ENCODE measurements at places on chromosomes 2 and 18.

GRCh38 chr2:222912117-222912516 lies 51.3 kb downstream of the ACSL3 start:
- DNase-seq: no peak

- no peak for DNase-seq
These were observed 36.1 kb downstream of the ADCY3 start for GRCh38 chr2:24883946-24884345.

DNA sequence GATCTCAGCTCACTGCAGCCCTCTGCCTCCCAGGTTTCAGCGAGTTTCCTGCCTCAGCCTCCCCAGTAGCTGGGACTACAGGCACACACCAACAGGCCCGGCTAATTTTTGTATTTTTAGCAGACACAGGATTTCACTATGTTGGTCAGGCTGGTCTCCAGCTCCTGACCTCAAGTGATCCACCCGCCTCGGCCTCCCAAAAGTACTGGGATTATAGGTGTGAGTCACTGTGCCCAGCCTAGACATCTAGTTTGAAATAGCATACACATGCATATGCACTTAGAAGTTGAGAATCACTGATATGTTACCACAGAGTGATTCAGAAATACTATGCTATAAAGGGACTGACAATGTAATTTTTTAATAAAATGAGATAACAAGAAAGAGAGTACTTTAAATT lies 69.8 kb upstream of the CDKL4 start:
- no peak for DNase-seq

DNA sequence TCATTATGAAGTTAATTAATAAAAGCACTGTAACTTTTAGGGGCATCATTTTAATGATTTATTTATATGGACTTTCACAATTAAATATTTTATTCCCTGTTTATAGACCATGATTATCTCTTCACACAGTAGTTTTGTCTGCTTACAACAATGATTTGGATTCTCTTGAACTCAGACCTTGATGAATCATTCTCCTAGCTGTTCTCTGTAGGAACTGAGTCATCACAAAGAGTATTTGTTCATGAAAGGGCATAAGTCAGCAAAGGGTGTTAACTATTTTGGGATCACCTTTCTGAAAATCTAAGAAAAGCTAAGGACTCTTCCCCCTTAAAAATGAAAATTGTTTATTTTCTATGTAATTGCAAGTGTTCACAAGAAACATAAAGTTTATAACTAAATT lies 461.1 kb upstream of the UBE2E3 start:
- DNase-seq: no peak

- no peak for DNase-seq
These were observed 29.9 kb downstream of the PHLPP1 start for GRCh38 chr18:62745089-62745751.

DNA sequence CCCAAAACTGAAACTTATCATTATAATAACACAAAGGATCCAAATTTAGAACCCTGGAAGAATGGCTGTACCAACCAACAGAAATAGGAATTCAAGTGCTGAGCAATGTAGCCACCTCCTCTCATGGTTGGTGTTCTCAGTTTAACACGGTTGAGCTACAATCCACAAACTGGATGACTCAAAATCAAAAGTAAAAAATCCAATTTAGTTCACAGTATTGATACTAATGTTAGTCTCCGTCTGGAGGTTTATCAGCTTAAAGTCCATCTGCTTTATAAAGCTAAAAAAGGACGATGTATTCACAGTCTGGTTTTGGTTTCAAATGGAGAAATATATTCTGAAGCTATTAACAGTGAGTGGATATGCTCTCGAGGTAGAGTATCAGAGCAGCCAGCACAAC lies 40.5 kb downstream of the CNTNAP5 start:
- DNase-seq: no peak

- no peak for DNase-seq
These were observed 45.9 kb upstream of the YES1 start for GRCh38 chr18:857986-858385.

DNA sequence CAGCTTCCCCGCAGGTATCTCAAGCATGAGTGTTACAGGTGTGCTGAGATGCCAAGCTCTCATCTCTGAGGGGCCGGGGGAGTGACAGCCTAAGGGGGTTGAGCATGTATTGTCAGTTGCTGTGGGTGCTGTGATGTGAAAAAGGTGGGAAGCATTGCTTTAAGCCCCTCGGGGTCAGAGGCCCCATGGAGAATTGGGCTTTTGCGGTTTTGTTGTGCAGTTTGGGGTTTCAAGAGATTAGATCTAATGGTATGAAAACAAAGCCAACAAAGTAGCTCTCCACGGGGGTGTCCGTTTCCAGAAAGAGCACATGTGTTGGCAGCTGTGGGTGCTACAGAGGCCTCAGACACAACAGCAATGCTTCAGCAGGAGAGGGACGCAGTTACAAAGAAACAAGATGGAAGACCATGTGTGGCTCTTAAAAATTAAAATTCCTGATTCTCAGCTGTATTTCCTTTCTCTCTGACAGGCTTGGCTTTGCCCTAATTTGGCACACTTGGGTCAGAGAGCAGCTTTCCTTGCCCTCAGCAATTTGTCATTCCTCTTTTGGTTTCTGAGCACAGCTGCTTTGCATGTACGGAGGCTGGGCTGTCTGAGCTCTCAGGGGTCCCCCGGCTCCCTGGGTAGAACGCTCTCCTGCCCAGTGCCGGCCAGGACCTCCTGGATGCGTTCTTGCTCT lies 69.9 kb downstream of the TMEM247 start:
- DNase-seq: no peak

- no peak for DNase-seq
These were observed 4.7 kb upstream of the CFAP65 start for GRCh38 chr2:219045937-219046550.

DNA sequence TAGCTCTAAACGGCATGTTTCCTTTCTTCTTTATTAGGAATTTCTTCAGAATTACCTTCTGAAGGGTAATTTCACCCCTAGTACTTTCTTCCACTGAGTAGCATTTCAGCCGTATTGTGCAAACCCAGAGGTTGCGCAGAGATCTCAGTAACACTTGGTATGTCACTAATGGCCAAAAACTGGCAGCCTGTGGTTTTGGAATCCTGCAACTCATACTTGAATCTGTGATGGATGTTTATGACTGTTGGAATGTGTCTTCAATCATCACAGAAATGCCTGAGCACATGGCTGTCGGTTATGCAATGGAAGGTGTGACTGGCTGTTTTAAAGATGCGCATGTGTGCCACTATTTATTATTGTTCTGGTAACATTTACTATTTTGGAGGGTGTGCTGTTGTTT lies 100.0 kb downstream of the COLEC12 start:
- DNase-seq: no peak

GRCh38 chr2:221572821-221573429 lies 821 bp upstream of the EPHA4 start:
- peak; percentile 16 for DNase-seq

DNA sequence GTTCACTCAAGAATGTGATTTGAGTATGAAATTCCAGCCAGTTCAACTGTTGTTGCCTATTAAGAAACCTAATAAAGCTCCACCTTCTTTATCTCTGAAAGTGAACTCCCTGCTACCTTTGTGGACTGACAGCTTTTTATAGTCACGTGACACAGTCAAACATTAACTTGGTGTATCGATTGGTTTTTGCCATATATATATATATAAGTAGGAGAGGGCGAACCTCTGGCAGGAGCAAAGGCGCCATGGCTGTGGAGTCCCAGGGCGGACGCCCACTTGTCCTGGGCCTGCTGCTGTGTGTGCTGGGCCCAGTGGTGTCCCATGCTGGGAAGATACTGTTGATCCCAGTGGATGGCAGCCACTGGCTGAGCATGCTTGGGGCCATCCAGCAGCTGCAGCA lies at the start of gene UGT1A1:
TSS of gene UGT1A1 (plus strand) at position 228 of the 400 bp plus-strand sequence. CDS start at position 246, 18 bp downstream.
- DNase-seq: no peak

DNA sequence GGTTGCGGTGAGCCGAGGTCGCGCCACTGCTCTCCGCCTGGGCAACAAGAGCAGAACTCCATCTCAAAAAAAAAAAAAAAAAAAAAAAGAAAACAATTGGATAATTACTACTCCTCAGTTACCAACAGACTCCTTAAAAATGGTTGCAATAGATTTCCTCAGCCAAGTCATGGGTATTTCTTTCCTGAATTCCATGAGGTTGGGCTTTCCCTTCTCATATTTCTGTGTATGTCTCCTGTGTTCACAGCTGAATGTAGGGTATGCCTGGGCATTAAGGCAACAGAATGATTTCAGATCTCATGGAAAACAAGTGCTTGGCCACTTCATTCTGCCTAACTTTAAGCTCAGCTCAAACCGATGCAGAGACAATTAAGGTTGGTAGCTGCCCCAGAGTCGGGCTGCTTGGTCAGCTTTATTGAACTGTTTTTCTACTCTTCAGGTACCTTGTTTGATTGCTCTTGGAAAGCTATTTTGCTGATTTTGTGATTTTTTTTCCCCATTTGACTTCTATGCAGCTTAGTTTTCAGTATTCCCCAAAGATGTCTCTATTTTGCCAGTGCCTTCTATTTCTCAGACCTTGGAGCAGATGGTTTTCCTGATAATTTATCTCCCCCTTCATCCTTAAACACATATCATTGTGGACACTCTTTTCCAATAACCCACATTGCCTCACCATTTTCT lies 24.8 kb downstream of the KIF5C start:
- no peak for DNase-seq

GRCh38 chr18:35464831-35465279 lies 32.9 kb downstream of the INO80C start:
- DNase-seq: no peak

DNA sequence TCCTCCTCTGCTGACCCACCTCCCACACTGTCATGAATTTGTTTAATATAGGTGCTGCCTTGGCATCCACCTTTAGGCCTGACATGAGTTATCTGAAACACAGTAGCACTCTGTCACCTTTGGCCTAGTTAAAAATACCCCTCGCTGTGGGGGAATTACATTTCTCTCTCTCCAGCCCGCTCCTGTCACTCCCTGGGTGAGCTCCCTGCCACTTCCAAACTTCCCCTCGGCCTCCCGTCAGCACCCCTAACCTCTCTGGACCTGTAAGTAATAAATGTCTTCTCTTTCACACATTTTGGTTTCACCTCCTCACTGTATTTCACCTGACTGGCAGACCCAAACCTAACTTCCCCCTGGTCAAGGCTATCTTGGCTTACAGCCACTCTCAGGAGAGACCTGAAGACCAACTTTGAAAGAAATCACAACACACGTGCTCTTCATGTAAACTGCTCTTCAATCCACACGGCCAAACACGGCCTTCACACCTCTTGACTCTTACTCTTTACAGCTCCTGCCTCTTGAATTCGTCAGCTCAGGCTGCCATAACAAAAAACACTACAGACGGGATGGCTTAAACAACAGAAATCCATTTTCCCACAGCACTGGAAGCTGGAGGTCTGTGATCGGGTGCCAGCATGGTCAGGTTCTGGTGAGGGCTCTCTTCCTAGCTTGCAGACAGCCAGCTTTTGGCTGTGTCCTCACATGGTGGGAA lies 28.3 kb downstream of the REEP1 start:
- DNase-seq: no peak

DNA sequence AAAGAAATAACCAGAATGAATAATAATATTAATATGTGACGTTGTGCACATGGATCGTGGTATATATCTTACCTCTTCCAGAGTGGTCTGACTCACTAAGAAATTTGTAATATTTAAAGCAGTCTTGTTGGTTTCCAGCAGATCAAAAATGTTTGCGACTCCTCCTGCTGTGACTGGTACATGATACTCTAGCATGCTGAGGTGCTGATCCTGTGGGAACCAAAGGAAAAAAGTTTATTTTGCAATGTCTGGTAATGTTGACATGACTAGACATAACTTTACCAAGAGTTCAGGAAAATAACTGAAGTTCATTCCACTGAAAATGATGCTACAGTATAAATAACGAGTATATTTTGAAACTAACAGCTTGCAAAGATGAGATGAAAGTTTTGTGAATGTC lies 124.5 kb upstream of the BARD1 start:
- DNase-seq: no peak

DNA sequence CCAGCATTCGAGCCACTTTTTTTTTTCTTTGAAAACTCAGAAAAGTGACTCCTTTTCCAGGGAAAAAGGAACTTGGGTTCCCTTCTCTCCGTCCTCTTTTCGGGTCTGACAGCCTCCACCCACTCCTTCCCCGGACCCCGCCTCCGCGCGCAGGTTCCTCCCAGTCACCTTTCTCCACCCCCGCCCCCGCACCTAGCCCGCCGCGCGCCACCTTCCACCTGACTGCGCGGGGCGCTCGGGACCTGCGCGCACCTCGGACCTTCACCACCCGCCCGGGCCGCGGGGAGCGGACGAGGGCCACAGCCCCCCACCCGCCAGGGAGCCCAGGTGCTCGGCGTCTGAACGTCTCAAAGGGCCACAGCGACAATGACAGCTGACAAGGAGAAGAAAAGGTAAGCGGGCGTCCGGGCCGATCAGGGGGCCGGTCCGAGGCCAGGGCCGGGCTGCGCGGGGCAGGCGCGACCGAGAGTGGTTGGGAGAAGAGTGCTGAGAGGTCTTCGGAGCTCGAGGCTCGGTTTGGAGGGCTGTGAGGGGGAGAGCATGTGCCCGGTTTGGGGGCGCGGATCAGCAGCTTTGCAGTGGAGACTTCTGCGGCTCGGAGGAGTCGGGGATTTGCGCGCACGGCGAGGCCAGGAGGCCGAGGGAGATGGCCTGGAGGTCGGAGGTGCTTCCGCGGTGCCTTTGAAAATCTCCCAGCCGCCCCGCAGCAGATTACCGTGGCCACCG lies 502 bp downstream of the EPAS1 start:
- peak; percentile 73 for DNase-seq

GRCh38 chr18:59906203-59906602 lies 6.4 kb downstream of the PMAIP1 start:
- no peak for DNase-seq

DNA sequence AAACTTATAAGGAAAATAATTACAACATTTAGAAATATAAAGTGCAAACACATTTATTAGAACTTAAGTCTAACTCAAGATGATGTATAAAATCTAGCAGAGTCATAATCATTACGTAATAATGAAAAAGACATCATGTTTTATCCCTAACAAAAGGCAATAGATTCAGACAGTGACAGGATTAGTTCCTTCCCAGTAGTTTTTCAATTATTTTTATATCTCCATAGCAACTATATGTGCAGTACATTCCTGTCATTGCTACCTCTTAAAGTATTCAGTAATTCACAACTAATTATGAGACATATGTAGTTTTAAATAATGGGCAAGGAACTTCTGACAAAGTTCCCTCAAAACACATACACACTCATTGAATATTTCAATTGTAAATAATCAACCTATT lies 687.9 kb downstream of the CCDC85A start:
- no peak for DNase-seq

GRCh38 chr2:88865801-88866371 lies 174.4 kb downstream of the RPIA start:
- DNase-seq: no peak

DNA sequence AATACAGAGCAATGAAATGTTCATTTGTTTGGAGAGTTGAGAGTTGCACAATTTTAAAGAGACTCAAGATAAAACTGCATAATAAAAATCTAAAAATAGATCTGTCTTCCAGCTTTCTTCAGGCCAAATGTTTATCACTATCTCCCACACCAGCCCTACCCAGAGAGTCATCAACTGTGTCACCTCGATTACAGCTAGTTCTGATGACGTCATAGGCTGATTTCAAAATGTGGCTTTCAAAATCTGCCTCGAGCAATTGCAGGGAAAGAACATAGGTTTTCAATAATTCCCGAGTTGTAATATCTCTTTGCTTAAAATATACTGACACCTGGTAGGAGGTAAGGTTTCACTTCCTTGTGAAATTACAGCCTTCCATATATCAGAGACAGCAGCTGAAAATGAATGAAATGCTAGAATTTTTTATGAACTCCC lies 677.6 kb upstream of the ID2 start:
- DNase-seq: no peak

GRCh38 chr2:165624470-165624800 lies 154.9 kb downstream of the CSRNP3 start:
- DNase-seq: no peak

All from T-helper 9 cell (primary cell).